Activated CD4-positive, CD25-positive, alpha-beta regulatory T cell (primary cell): ENCODE measurements at places on chromosomes 5 and 9.

DNA sequence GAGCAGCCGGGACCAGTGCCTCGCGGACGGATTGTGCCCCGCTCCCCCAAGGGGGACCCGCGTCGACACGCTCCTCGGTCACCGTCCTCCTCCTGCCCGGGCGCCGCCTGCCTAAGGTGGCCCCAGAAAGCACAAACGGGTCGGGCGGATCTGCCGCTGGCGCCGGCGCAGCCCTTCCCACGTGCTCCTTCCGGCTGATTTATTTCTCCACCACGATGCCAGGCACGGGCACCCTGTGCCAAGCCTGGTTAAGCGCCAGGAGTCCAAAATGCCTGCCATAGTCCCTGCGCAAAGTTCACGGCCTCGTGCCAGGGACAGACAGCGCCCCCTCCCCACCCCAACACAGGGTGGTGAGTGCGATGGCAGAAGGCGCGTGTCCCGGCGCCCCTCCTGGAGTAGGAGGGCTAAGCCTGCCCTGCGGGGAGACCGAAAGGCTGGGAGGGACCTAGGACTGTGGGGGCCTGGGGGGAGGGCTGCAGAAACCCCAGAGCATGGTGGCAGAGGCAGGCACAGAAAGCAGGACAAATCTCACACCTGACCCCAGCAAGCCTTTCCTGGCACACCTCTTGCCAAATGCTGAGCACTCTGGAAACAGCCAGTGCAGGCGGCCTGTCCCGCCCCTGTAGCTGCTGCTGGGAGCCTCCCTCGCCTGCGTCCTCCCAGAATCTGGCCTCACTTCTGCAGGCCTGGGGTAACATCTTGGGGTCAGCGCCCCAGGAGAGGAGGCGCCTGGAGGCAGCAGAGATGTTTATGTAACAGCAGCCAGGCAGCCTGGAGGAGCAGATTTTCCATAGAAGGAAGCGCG lies 1.1 kb upstream of the NOTCH1 start:
- DNase-seq: no peak

DNA sequence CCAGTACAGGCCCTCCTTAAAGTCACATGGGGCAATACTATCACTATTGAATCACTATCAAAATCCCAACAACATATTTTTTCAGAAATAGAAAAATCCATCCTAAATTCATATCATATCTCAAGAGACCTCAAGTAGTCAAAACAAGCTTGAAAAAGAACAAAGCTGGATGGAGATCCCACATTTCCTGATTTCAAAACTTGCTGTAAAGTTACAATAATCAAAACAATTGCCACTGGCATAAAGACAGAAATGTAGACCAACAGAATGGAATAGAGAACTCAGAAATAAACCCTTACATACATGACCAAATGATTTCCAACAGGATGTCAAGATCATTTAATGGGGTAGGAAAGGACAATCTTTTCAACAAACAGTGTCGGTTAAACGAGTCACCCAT lies 41.3 kb upstream of the CDKN2AIPNL start:
- no peak for DNase-seq

GRCh38 chr9:109107402-109108240 lies 12.1 kb downstream of the TMEM245 start:
- DNase-seq: no peak

- no peak for DNase-seq
Measured at GRCh38 chr5:123438244-123438643, 15.0 kb upstream of the CEP120 start.

- no peak for DNase-seq
Measured at GRCh38 chr5:34531751-34532360, 124.3 kb upstream of the RAI14 start.
